ENCODE measurements at places on chromosomes 11 and 22.
A peak's percentile ranks its signal among the peaks of the same experiment; 100 is the strongest.

GRCh38 chr11:129317571-129317970 lies 58.1 kb upstream of the BARX2 start:
- no peak for DNase-seq

GRCh38 chr22:19757140-19757984 lies 3.2 kb upstream of the TBX1 start:
- DNase-seq = no peak

DNA sequence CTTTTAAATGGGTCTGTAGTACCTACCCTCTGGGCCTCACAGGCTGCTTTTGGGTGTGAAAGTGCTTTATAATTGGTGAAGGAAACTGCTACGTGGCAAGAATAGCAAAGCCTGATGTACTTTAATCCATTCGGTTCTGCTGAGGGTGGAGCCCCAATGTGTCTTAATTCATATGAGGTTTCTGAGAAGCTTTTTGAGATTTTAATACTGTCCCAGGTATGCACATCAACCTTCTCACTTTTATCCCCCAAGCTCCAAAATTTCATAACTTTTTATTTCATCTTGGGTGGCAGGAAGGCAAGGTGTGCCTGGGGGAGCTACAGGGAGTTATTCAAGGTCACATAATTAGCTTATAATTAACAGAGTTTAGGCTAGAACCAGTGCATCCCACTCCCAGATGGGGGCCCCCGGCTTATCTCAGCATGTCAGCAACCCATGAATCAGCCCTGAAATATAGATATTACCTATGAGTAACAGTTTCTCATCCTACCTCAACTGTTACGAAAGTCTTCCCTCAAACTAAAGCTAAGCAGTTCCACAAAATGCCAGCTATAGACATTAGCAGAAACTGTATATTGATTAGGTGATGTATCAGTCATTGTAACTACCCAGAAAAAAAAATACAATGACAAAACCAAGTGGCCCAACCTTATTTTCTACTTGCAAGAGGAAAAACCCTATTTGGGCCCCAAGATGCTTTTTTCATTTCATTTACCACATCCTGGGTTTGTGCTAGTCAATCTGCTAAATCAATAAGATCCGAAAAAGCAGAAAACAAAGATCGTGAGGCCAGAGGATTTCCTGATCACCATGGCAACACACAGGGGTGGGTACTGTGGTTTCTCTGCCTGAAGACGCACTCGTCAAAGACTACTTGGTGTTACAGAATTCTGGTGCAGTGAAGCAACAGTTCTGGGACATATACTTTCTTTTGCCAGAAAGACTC lies 26.7 kb downstream of the CD44 start:
- DNase-seq = peak; percentile 81

DNA sequence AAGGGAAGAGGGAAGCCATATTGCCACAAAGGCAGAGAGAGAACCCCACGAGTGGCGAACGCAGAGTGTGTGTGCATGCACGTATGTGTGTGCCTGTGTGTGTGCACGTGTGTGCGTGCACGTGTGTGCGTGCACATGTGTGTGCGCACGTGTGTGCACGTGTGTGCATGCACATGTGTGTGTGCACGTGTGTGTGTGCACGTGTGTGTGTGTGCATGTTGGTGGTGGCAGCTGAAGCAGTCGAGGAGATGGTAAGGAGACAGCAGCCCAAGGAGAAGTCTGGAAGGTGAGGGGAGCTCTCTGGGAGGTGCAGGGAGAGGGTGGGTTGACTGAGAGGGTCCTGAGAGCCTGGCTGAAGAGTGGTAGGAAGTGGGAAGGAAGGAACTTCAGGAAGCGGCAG lies 94.1 kb upstream of the NECTIN1 start:
- DNase-seq = no peak

DNA sequence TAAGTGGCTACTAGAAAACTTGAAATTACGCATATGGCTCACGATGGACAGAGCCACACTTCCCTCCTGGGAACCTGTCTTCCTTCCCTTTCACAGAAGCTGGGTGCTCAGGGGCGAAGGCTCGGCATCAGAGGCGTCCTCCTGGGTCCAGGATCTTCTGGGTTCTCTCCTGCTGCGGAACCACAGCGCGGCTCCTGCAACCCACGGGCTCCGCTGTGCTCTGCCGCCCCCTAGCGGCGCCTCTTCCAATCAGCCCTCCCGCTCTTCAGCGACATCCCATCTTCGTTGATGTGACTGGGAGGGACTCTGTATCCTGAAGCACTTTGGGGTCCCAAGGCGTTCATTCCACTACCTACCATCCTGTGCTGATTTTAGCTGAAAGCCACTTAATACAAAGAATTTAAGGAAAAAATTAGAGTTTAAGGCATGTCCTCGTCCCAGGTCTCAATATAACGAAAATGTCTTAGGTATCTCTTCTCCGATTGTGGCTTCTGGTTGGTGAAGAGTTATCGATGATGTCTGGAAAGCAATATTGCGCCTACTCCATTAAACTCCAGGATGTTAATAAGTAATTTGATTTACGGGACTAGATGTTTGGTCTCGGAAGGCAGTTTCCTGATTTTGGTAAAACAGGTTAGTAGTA lies 14.8 kb upstream of the RPS3 start:
- DNase-seq = peak; percentile 35

DNA sequence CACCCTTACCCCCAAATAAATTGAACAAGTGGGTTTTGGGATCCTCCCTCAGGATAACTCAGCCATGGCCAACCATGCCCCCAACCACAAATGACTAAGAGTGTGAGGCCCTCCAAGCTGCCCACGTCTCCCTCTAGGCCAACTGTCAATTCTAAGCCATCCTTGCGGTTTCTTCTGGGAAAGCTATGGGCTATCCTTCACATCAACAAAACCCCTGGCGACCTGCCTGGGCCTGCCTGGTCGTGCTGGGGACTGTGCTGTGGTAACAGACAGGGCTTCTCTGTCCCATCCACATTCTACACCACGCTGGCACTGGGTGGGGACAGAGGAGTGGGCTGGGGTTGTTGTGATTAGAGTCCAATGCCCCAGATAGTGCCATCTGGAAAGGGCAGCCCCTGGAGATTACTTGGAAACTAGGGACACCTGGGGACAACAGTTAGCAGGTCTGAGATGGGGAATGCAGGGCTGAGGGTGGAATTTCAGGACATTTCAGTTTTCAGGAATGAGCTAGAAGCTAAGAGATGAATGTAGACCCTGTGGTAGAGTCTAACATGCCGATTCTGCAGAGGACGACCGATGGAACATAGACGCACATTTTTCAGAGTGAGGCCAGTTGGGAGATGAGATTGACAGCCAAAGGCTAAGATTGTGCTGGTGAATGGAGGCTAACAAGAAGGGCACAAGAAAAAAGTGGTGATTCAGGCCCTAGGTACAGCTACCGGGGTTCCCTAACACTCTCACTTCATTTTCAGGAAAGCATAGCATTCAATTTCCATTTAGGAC lies 131.9 kb downstream of the RASSF10 start:
- DNase-seq = no peak

GRCh38 chr11:83778596-83778995 lies 492.4 kb upstream of the CCDC90B start:
- no peak for DNase-seq

- no peak for DNase-seq
These were observed 34.1 kb downstream of the PHLDB1 start for GRCh38 chr11:118641397-118642019.

DNA sequence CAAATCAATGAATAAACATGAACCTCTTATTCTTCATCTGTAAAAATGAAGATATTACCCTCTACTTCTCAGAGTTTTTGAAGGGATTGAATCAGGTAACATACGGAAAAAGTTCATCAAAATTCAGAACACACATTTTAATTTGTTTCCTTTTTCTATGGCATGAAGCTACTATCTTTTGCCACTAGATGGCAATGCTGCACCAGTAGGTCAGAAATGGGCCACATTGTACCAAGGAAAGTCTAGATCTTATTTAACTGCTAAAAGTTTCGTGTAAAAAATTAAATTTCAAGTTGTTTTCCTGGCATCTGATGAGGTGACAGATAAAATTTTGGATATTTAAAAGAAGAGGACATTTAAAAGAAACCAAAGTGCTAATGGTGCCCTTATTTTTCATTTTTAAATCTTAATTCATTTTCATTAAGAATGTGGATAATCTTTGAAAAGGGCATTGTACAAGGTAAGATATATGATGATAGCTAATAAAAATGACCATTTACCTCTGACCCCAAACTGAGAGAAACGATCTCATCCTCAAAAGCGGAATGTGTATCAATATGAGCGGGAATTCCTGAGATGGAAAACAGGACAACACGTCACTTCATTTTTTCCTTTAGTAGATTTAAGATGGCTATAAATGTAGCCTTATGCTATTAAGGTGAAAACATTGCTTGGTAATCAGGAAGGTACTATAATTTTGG lies 16.1 kb downstream of the ALKBH8 start:
- no peak for DNase-seq

- no peak for DNase-seq
These were observed 34.8 kb upstream of the SLC22A12 start for GRCh38 chr11:64556044-64556720.

- DNase-seq = no peak
These were observed 75.3 kb downstream of the ST3GAL4 start for GRCh38 chr11:126430581-126431335.
